ENCODE measurements at places on chromosomes 4 and X.

- DNase-seq = peak; percentile 18
These were observed 4.8 kb upstream of the SYNPO2 start for GRCh38 chr4:118883861-118884260.

DNA sequence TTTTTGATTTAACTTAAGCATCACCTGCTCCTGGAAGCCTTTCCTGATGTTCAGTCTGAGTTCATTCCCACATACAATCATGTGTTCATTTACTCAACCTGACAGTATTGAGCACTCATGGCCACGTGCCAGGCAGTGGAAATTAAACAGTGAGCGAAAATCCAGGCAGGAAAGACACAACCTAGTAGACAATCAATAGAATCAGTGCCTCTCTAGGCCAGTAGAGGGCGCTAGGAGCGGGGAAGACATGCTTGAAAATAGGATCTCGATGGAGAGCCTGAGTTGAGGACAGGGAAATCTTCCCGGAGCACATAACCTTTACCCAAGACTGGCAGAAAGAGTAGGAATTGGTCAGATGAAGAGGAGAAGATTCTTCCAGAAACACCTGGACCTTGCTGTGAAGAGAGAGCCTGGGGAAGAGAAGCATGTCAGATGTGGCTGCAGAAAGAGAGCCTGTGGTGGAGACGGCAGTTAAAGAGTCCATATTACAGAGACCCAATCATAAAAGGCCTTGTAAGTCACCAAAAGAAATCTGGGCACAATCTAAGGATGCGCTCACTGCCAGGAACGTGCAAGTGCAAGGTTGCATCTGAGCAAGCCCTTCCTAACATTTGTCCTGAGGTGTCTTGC lies 103.5 kb downstream of the LDB2 start:
- DNase-seq = peak; percentile 30

DNA sequence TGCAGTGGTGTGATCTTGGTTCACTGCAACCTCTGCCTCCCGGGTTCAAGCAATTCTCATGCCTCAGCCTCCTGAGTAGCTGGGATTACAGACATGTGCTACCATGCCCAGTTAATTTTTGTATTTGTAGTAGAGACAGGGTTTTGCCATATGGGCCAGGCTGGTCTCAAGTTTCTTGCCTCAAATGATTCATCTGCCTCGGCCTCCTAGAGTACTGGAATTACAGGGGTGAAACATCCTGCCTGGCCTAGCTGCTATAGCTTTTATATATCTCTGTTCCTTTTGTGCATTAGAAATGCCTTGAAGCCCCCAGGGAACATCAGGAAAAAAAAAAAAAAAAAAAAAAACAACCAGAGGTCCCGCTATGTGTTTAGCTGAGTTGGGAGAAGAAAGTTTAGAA lies 34.8 kb downstream of the UBE2K start:
- peak; percentile 53 for DNase-seq

GRCh38 chrX:40936827-40937226 lies 148.4 kb upstream of the USP9X start:
- DNase-seq = no peak

GRCh38 chr4:152640058-152640921 lies 39.5 kb downstream of the TMEM154 start:
- DNase-seq = peak; percentile 65

DNA sequence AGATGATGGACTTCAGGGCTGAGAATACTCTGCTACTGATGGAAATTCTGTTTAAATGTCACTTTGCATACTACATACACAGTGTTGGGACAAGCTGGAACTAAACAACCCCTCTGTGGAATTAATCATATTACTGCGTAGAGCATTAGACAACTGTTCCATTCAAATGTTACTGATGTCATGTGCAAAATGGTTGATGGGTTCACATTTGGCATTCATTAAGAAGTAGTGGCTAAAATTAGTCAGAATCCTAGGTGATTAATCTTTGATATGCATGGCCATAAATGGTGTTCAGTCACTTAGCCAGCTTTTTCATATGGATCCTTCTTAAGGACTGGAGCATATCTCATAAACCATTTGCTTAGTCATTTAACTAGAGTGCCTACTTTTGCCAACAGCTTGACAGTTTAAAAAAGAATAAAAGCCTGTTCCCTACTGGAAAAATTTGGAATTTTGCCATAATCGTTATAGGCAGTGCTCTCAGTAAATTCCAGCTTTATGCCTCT lies 105.2 kb downstream of the RNF150 start:
- DNase-seq = peak; percentile 84

GRCh38 chr4:48153791-48154550 lies 19.9 kb upstream of the TXK start:
- DNase-seq = no peak

- DNase-seq = no peak
These were observed 258.9 kb downstream of the SPANXN1 start for GRCh38 chrX:145506214-145506613.

DNA sequence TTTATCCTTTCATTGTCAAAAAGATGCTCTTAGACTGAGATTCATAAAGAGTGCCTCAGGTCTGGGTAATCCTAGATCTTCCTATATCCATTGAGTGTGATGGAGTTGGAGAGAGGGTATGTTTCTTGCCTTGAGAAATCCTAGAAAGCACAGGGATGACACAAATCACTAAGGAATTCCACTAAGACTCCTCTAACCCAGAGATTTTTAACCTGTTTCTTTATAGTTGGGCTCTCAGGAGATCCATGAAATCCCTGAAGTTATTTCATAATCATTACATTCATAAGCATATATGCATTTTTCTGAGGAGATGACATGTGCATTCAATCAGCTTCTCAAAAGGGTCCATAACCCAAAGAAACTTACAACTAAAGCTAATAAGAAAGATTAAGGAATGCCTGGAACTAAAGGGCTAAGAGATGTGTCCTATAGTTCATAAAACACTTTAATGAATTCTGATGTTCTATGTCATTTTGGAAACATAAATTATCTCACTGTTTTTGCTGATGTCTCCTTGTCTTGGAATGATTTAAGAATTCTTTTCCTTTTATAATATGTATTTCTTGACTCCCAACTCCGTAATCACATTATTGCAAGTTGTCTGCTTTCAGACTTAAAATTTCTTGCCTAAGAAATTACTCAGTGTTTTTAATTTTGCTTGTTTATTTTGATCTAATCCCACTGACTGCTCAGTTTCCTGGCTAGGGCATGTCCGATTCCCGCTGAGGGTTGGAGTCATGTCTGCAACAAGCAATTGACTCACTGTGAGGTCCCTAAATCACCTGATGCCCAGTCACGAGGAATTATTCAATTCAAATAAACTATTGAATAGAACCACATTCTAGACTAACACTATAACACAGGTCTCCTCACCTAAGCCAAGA lies 2.8 kb upstream of the AMTN start:
- DNase-seq = no peak

GRCh38 chrX:131745942-131746489 lies 202.1 kb downstream of the OR13H1 start:
- DNase-seq = peak; percentile 39

GRCh38 chr4:69782651-69783310 lies 22.4 kb upstream of the SULT1B1 start:
- DNase-seq = no peak
